ENCODE measurements at places on chromosomes 7 and 10.

DNA sequence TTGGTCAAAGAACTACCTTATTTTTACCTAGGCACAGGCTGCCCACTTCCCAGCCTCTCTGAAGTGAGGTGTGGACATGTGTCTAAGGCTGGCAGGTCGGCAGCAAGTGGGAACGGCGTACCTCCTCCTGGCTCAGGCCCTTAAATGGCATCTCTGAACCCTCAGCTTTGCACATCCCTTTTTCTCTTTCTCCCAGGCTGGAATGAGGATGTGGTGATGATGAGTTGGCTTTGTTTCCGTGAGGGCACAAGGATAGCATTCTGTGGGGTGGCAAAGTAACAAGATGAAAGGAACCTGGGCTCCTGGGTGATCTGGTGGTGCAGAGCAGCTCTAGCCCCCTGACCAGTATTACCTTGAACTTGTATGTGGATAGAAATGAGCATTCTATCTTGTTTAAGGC lies 196.8 kb downstream of the REEP3 start:
- DNase-seq = no peak

DNA sequence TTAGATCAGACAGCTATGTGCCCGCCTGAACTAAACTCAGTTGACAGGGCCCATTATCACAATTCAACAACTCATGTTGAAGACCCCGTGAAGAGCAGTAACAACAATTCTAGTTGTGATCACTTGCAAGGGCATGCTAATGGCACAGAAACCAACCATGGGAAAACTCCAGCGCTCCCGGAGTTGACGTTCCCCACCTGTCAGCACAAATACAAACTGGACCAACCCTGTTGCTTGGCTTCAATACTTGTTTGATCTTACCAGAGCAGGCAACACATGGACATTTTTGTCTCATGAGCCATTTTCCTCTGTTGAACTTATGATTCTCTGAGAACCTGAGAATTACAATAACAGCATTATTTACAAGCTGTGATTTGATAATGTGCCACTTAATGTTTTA lies 119.0 kb upstream of the LANCL2 start:
- no peak for DNase-seq

DNA sequence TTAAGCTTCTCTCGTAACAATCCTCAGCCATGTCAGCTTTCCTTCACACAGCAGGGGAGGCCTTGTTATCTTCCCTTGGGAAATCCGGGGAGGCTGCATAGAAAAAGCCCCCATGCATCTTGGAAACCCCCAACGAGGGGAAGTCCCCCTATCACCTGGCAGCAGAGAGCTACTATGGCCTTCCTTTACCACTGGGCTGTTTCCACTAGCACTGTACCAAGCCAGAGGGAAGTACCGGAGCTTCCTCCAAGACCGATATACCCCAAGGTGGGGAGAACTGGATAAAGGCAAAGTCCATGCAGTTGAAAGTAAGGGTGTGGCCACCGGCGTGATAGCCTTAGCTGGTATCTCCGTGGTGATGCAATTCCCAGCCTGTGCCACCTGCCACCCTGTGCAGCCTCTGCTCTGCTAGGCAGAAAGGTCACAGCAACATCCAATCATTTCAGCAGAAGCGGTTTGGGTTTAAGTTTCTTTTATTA lies 4.4 kb upstream of the CLIP2 start:
- DNase-seq = no peak

DNA sequence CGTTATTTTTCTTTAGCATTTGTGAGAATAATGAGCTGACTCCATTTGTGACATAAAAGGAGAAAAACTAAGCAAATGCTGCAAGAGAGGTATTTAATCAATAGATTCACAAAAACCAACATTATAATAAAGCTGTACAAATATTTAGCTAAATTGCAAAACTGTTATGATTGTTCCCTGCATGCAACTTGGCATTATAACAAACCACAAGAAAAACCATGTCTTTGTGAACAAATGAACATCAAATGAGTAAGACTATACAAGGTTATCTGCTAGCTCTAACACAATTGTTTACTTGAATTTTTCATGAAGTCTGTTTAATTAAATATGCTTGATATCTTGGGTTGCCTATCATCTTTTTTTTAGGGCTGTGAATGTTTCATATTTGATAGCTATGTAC lies 50.8 kb upstream of the PPP1R9A start:
- peak; percentile 16 for DNase-seq

GRCh38 chr7:51033727-51034520 lies 251.2 kb upstream of the GRB10 start:
- DNase-seq = no peak

DNA sequence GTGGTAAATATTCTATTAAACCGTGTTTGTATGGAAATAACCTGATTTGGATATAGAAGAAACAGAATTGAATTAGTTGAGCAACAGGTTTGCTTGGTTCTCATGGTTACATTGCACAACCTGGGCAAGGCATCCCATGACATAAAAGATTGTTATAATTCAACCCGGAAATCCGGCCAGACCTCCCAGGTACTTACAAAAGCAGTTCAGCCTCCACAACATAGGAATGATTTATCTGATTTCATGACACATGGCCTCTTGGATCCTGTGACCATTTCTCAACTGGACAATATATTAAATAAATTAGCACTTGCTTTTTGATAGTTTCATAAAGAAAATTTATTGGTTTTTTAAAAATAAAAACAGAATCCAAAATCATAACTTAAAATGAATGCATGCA lies 55.1 kb upstream of the PTPN12 start:
- no peak for DNase-seq

DNA sequence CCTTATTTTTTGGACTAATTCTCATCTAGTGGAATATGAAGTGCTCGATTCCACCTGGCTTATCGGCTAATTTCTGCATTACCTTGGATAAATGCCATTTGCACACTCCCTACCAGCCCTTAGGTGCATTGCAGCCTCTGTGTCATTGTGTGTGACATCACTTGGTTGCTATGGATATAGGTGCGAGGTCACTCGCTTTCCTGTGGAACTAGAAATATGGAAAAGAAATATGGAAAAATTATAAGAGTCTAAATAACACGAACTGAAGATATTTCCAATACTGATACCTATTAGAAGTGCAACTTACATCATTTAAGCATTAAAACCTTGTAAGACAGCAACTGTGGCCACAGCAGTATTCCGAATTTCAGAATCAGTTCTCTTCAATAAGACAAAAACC lies 2.0 kb downstream of the YWHAG start:
- no peak for DNase-seq

DNA sequence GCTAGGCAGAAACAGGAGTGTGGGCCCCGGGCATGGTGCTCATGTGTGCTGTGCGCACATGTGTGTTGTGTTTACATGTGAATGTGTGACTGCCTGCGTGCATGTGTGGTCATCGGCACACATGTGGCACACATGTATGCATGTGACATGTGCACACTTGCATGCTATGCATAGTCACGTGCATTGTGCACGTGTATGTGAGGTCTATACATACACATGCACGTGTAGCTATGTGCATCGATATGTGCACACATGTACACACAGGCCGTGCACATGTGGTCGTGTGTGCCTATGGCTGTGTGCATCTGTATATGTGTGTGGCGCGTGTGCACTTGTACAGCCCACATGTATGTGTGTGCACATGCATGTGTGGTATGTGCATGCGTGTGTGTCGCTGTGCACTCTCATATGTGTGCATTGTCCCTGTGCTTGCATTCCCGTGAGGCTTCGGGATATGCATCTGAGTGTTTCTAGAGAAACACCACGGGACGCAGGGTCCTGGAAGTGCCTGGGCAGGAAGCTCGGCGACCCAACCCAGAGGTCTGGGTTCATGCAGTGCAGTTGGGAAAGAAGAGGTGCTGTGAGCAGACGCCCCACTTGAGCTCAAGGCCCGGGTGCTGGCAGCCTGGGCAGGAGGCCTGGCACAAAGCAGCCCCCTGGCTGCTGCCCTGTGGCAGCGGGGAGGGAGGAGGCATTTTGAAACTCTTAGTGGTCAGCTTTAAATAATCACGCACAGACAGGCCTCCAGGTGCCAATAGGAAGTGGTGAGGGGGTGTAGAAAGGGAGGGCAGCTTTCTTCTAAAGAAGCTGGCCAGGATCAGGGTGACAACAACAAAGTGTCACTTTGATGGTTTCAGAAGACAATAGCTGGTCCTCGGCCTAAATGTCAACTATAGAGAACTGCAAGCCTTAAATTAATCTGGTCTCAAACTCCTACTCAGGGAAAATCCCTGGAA lies 410.0 kb upstream of the MGMT start:
- no peak for DNase-seq

- no peak for DNase-seq
Measured at GRCh38 chr10:35435824-35436223, 99.5 kb downstream of the CCNY start.

- no peak for DNase-seq
Measured at GRCh38 chr10:80204677-80205476, 460 bp downstream of the ANXA11 start.

DNA sequence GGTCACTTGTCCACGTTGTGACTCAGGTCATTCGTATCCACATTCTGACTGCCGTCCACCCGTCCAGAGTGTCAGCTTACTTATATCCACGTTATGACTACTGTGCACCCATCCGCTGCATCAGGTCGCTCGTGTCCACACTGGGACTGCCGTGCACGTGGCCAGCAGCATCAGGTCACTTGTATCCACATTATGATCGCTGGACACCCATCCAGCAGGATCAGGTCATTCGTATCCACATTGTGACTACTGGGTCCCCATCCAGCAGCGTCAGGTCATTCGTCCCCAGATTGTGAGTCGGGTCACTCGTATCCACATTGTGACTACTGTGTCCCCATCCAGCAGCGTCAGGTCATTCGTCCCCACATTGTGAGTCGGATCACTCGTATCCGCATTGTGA lies 47.3 kb upstream of the SUN1 start:
- DNase-seq = no peak

GRCh38 chr10:100670828-100671479 lies 74.4 kb upstream of the PAX2 start:
- no peak for DNase-seq

DNA sequence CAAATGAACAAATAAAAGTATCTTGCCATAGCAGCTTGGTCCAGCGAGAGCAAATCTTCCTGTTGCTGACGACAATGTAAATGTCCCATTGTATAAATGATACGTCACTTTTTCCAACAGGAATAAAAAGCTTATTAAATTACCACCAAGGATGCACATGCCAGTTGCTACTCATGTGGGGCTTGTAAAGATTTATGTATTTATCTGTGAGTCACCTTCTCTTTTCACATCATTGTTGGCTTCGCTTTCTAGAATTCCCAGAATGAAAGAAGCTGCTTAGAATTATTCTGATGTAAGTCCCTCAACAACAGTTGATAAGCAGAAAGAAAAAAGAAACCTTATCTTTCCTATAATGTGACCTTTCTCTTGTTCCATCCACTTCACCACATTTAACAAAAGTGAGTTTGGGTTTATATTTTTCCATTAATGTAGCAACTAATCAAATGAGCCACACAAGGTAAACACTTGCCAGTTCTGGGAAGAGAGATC lies 22.4 kb downstream of the DNAJC12 start:
- DNase-seq = no peak

- DNase-seq = no peak
Measured at GRCh38 chr10:123642697-123643096, 23.5 kb upstream of the GPR26 start.

DNA sequence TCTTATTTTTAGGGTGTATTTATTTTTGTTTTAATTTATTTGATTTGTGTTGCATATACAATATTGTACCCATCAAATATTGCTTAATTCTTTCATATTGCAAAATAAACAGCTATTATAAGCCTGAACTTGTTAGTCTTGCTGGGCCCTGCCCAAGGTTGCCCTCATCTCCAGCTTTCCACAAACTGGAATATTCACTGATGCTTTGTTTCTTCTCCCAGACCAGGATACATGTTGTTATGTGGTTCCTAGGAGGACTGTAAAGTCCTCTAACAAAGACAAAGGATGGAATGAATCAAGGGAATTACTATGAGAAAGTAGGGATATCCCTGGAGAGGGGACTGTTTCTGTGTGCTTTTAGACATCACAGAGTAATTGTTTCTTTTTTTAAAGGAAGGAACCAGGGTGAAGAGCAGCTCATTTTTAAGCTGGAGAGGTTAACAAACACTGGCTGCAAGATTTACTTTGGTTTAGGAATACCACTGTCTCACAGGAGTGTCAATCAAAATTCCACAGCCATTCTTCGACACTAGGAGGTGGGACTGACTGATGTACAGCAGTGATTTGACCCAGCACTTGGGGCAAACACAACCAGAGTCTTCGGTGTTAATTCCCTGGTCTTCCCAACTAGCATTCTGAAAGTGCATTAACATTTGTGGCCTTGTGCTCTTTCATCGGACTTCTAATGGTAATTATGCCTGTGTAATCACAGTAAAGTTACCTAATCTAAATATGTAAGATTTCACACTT lies 14.8 kb upstream of the CD36 start:
- DNase-seq = no peak

- no peak for DNase-seq
Measured at GRCh38 chr10:45373003-45373575, 927 bp upstream of the ALOX5 start.

GRCh38 chr10:25678666-25679065 lies 255.4 kb upstream of the MYO3A start:
- no peak for DNase-seq

DNA sequence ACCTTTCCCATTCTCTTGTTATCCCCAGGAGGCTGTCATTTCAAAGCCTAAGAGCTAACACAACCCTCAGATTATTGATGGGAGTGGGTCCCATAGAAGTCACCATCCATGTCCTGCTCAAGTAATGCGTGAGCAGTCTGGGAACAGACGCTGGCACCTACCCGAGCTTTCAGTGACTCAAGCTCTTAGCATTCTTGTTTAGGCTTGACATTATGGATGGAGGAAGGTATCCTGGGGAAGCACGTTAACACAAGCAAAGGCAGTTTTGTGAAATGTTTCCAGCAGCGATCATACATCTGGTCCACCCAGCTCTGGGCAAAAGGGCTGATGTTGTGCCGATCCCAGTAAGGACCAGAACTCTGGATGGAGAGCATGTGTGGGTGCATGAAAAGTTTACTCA lies 30.0 kb upstream of the AUTS2 start:
- no peak for DNase-seq

- no peak for DNase-seq
Measured at GRCh38 chr10:46272863-46273415, 13.9 kb upstream of the ANTXRL start.

DNA sequence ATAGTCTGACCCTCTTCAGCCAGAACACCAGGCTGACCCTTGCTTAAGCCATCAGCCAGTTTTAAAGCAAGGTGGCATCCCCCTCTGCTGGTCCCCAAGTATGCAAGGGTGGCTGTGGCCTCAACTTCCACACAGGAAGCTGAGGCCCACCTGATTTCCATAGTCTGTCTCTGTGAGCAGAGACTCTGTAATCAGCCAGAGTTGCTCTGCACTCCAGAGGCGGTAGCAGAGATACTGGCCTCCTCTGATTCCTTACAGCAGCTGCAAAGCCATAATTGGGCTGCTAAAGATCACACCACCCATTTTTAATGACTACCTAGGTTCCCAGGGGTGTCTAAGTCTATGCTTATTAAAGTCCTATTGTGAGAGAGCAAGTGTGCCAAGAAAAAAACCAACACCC lies 1.8 kb downstream of the PDAP1 start:
- DNase-seq = no peak
